ENCODE measurements at places on chromosomes 3 and 15.

- no peak for DNase-seq
These were observed 72.7 kb upstream of the LRTM1 start for GRCh38 chr3:55000546-55000945.

DNA sequence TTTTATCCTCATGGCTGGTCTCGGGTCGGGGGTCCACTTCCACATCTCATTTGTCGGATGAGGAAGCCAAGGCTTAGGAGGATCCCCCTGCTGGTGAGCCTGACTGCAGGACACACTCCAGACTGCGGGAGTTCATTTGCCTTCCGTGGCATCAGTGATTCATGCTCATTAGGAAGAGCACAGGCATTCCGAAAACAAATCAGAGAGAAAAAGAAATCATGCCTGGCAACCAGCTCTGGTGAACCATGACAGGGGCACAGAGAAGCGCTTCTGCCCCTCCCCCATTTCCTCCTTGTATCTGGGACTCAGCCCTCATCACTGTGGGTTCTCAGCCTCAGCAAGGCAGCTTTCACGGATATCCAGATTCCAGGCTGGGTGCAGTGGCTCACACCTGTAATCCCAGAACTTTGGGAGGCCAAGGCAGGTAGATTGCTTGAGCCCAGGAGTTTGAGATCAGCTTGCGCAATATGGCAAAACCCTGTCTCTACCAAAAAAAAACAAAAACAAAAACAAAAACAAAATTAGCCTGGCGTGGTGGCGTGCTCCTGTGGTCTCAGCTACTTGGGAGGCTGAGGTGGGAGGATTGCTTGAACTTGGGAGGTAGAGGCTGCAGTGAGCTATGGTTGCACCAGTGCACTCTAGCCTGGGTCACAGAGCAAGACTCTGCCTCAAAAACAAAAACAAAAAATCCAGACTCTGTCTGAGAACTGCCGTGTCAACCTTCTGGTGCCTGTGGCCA is 28.4 kb downstream of the IRAK2 start:
- DNase-seq = no peak

DNA sequence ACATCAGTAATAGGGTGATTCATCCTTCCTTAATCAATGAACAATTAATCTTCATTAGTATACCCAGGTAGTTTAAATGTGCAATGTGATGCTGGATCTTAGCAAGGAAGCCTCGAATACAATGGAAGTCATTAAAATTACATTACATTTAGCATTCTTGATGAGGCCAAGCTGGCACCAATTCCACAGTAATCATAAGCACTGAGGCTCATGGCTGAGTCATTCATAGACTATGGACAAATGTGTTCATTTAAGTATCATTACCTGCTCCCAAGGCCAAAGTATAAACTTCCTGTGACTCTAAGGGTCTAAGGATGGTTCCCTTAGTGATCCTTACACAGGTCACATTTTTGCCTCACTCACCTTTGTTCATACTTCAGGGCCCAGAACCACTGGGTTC is 266.4 kb upstream of the CDIN1 start:
- DNase-seq = no peak

- no peak for DNase-seq
These were observed 25.9 kb upstream of the GRIP2 start for GRCh38 chr3:14565868-14566588.

GRCh38 chr3:33826688-33827087 is 28.3 kb downstream of the PDCD6IP start:
- DNase-seq = no peak

- no peak for DNase-seq
These were observed 401.2 kb upstream of the CDIN1 start for GRCh38 chr15:36178303-36178633.

DNA sequence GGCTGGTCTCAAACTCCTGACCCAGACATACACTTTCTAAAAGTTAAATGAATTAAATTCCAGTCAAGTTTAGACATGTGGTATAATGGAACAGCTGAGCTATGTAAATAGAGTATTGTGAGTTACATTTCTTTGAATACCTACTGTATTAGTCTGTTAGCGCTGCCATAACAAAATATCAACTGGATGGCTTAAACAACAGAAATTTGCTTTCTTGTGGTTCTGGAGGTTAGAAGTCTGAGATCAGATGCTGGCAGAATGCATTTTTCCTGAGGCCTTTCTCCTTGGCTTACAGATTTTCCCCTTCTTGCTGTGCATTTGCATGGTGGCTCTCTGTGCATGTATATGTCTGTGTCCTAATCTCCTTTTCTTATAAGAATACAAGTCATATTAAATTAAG is 101.5 kb upstream of the TGFBR2 start:
- DNase-seq = no peak

DNA sequence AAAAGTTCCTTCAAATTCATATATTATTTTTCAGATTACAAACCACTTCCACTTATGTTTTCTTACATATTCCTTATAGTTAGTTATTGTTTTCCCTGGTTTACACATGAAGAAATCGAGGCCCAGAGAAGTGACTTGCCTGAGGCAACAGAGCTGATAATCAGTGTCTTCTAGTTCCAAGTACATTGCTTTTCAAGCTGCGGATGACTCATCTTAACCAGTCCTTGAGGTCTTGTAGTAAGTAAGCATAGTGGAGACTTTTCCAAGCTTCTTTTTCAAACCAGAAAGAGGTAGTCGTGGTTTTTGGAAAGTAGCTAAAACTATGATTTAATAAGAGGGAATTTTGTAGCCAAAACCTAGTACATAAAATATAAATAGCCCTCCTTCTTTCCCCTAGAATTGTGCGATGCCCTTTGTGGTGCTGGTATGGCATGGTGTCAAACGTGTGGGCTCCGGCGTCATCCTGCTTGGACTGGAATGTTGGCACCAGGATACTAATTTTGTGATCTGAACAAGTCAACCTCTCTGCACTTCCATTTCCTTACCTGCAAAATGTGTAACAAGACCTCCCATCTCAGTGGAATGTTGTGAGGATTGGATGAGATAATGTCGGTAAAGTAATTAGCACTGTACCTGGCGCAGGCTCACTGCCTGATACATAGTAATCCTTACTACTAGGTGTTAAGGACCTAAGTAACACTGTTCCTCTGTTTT is 19.0 kb upstream of the DLG1 start:
- no peak for DNase-seq

DNA sequence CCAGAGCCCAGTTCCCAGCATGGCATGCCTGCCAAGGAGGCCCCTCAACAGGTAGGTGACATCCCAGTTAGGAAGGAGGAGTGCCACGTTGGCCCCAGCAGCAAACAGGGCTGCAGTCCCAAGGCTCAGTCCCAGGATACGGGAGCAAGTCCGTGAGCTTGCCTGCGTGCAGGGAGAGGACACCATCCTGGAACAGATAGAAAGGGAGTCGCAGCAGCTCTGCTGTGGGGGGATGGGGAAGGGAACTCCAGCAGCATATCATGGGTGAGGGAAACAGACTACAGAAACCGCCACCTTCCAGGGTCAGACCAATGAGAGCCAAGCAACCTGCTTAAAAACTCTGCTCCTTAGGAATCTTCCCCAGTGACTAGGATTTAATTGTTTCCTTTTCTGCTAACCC is 9.4 kb upstream of the DYNLT2B start:
- no peak for DNase-seq

- no peak for DNase-seq
These were observed 62.2 kb downstream of the ABTB1 start for GRCh38 chr3:127734754-127735473.

GRCh38 chr15:75916978-75917377 is 13.3 kb downstream of the FBXO22 start:
- DNase-seq = no peak

- DNase-seq = no peak
These were observed 9.5 kb downstream of the MYL3 start for GRCh38 chr3:46853441-46854415.

DNA sequence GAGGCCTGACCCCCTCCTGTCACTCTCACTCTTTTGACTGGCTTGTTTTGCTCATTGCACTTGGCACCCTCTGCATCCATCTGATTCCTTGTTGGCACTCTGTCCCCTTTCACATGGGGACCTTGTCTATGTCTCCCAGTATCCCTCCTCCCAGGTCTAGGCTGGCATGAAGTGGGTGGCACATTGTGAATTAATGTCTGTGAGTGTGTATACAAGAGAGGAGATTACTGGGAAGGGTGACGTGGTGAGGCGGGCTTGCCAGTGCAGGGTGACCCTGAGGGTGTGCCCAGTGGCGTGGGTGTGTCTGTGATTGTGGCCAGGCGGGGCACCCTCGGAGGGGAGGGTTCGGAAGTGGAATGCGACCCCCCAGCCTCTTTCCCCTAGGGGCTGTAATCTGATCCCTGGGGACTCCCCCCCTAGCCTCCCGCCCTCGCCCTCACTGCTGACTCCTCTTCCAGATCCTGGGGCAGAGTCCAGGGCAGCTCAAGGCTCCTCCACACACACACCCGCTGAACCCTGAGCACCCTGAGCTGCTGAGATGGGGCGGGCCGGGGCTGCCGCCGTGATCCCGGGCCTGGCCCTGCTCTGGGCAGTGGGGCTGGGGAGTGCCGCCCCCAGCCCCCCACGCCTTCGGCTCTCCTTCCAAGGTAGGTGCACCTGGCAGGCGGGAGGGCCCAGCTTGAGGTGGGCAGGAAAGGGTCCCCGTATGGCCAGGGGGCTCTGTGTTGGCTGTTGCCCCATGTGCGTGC is at the start of gene SEMA3B:
Gene SEMA3B (plus strand): TSS at position 445 of the 749 bp plus-strand sequence. CDS start 94 bp downstream, at position 539.
- no peak for DNase-seq

GRCh38 chr3:58287354-58287753 is 18.7 kb upstream of the RPP14 start:
- DNase-seq = no peak

GRCh38 chr15:89174476-89174875 is 46.9 kb downstream of the RLBP1 start:
- DNase-seq = no peak

DNA sequence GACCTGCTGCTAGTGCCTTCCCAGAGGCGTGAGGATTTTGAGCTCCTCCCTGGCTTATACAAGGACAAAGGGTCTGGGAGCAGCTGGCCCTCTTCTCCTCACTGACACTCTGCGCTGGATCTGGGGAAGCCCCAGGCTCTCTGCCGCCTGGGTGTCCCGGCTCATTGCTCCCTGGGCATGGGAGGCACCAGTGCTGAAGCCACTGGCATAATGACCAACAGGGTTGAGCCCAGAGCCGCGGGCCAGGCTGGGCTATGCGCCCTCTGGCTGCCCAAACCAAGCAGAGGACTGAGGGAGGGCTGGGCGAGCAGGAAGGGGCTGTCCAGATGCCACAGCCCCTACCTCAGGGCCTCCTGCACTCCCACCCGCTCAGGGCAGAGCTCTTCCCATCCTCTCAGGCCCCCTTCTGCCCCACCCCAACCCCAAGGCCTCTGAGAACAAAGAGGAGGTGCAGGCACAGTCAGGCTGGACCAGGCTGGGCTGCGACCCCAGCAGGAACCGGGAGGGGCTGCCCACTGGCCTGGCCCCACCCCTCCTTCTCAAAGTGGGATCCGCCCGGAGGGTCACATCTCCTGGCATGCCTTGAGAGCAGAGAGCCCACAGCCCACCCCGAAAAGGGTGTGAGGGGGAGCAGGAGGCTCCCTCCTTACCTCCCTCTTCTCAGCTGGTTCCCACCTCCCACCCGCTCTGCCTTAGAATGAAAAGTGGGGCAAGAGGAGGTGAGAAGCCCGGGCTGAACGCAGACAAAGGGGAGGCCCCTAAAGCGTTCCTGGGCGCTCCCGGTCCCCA is 1.6 kb downstream of the LINGO1 start:
- no peak for DNase-seq

DNA sequence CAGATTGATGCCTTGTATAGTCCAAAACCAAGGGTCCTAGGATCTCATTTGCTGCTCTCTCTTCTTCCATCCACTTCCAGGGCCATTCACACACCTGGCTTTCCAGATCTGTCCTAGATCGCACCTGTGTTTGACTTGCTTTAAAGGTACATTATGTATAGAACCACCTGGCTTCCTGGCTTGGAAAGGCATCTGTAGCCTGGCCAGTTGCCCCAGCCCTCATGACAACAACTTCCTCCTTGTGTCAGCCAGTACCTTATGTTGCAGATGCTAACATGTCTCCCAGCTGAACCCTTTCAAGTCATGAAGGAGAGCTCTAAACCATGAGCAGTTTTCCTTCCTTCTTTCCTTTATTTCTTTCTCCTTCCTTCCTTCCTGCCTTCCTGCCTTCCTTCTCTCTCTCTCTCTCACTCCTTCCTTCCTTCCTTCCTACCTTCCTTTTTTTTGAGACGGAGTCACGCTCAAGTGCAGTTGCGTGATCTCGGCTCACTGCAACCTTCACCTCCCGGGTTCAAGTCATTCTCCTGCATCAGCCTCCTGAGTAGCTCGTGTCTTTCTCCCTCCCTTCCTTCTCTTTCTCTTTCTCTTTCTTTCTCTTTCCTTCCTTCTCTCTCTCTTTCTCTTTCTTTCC is 2.5 kb upstream of the HTR3C start:
- no peak for DNase-seq

GRCh38 chr3:169841171-169841570 is 28.5 kb upstream of the LRRC34 start:
- DNase-seq = no peak

DNA sequence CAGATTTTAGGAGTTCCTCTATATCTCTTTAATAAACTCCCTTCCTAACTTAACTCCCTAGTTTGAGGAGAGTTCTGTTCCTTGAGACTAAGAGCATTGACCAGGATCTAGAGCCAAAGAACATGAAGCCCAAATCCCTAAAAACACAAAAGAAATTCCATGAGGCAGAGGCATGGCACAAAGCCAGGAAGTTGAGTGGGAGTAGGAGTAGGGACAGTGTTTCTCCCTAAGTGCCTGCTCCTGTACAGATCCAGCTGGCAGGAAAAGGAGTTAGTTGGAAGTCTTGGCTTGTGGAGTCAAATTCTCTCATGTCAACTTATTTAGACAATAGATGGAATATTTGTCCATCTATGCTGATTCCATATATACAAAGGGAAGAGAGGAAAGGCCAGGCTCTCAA is 11.4 kb downstream of the ACTC1 start:
- no peak for DNase-seq

DNA sequence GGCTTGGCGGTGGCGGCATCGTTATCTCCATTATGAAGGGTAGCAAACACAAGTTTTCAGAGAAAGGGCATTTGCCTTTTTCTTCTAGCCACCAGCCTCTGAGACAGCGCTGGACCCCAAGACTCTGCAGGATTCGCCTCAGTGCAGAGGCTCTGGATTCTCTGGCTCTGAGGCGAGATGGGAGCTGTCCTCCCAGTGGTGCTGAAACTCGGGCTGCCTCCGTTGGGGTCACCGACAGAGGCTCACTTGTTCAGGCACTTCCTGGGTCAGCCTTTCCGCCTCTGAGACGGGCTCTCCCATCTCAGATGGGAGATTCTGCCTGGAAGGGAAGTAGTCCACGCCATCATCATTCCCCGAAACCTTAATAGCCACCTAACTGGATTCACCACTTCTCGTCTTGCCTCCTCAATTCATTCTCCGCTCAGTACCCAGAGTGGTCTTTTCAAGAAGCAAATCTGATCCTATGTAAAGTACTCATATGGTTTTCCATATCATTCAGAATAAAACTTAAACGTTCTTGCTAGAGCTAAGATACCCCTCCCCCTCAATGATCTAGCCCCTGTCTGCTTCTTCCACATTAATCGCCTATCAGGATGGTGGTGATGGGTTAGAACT is 76.9 kb downstream of the RHCG start:
- no peak for DNase-seq

GRCh38 chr15:28037969-28038590 is 61.0 kb downstream of the OCA2 start:
- no peak for DNase-seq
